ENCODE measurements at places on chromosomes 1 and 21. TPM values are rescaled to one million over a fixed set of nuclear protein-coding genes. Genes with fewer than 3 reads are reported as not detected.

GRCh38 chr21:43974791-43975468 lies 37.2 kb upstream of the TRAPPC10 start:
- H3K27me3 ChIP-seq: no peaks in the 10 kb centered on the region
- peaks cover 7% of the 10 kb centered on the region for H3K36me3 ChIP-seq

DNA sequence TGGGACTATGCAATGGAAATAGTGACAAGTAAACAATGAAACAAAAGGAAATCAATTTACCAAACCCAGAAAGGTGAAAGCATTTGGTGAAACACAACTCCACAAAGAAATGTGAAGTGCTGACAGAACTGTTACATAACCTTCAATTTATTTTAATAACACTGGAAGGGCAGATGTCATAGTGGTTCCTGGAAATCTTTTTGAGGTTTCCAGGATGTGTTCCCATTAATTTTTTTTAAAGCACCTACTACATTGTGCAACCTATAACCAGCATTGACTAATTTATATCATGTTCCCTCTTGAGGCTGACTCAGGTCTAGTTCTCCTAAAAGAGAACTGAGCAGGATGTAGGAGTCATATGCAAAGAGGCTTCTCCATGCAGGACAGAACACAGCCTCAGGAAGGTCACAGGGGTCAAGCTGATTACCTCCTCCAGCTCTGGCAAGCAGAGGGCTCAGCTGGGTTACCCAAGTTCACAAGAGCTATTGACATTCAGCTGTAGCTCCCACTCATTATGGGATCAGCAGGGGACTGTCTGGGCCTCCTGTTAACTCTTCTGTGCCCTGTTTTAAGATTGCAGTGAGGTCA lies 157.1 kb upstream of the NRIP1 start:
- no peak for DNase-seq
- no peaks in the 10 kb centered on the region for H3K36me3 ChIP-seq
- peak overlapping the region; percentile 4 for H3K27ac ChIP-seq
- no peak overlapping the region for H3K4me3 ChIP-seq
- peaks cover 27% of the 10 kb centered on the region for H3K4me1 ChIP-seq
- H3K27me3 ChIP-seq: no peaks in the 10 kb centered on the region

- no peak for DNase-seq
- H3K27ac ChIP-seq: no peak overlapping the region
- H3K36me3 ChIP-seq: peaks cover 20% of the 10 kb centered on the region
- H3K4me1 ChIP-seq: no peaks in the 10 kb centered on the region
- no peak overlapping the region for H3K4me3 ChIP-seq
These were observed 73.1 kb downstream of the GATAD2B start for GRCh38 chr1:153849487-153850185.

DNA sequence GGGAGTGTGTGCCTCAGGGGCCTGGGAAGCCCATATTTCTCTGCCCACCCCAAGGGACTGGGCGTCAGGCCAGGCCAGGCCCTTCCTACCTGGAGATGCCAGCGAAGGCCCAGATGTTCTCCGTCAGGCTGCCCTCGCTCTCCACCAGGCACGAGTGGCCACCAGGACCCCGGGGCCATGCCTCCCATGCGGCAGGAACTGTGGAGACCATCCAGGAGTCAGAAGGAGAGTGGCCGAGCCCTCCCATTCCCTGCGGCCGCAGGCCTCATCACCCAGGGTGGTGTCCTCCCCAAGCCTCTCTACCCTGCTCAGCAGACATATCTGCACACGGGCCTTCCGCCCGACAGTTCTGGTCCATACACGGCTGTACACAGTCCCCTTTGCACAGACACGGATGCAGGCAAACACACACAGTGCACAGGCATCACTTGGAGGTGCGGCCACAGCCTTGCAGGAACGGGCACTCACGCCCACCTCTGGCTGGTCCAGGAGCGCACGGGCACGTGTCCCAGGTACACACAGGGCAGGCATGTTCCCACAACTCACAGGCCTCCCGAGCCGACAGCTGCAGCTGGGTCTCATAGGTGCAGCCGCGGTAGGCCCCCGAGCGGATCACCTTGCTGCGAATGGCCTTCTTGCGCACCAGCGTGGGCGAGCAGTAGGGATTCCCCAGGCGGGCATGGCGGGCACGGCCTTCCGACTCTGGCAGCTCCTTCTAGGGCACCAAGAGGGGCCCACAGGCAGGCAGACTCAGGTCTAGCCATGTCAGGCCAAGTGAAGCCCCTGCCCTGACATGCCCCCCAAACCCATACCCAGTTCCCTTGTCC lies 5.9 kb upstream of the KIF17 start:
- peaks cover 34% of the 10 kb centered on the region for H3K27me3 ChIP-seq
- H3K36me3 ChIP-seq: no peaks in the 10 kb centered on the region
- no peak overlapping the region for H3K4me3 ChIP-seq
- no peak overlapping the region for H3K27ac ChIP-seq
- no peak for DNase-seq
- no peaks in the 10 kb centered on the region for H3K4me1 ChIP-seq

DNA sequence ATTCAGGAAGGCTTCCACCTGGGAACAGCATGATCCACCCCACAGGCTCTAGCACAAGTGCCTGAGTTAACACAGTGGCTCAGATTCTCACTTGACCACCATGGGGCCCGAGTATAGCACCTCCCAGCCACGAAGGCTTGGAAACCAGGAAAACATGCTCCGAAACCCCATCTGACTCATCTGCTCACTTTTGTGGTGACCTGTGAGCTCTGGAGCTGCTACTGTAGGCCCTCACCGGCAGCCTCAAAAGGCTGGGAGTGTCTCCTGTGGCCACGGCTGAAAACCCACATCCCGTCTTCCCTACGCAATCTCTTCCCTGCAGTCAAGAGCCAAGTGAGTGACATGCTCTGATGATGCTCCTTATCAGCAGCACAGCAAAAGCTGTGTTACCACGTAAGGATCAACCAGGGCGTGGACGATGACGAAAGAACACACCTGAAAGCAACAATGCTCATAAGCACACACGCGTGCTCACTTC lies 81.4 kb downstream of the TGFBR3 start:
- no peak overlapping the region for H3K27ac ChIP-seq
- peaks cover 39% of the 10 kb centered on the region for H3K4me1 ChIP-seq
- no peaks in the 10 kb centered on the region for H3K27me3 ChIP-seq
- no peak for DNase-seq

- no peak for DNase-seq
- H3K27me3 ChIP-seq: no peaks in the 10 kb centered on the region
- H3K27ac ChIP-seq: no peak overlapping the region
- H3K4me1 ChIP-seq: no peaks in the 10 kb centered on the region
- no peak overlapping the region for H3K4me3 ChIP-seq
These were observed 382.5 kb downstream of the NEGR1 start for GRCh38 chr1:71899881-71900280.

DNA sequence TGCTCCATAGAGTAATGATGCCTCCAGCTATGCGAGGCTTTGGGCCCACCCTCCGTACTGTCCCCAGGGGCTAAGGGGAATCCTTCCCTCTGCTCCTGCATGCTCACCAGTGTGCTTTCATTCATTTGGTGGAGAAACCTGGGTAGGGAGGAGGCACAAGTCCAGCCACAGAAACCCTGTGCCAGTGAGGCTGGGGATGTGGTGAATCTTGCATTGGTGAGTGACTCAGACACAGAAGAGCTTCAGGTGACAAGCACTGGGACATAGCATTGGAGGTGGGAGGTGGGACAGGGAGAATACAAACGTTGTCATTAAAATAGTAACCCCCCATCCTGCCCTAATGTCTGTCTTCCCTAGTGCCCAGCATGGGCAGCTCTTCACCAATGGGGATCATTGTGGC lies 5.2 kb downstream of the FCGR2A start:
- no peak overlapping the region for H3K27ac ChIP-seq
- H3K4me3 ChIP-seq: no peak overlapping the region
- H3K4me1 ChIP-seq: peaks cover 19% of the 10 kb centered on the region
- H3K36me3 ChIP-seq: no peaks in the 10 kb centered on the region
- no peak for DNase-seq

GRCh38 chr1:213749558-213749957 lies 238.2 kb upstream of the PROX1 start:
- H3K4me3 ChIP-seq: no peak overlapping the region
- H3K4me1 ChIP-seq: no peaks in the 10 kb centered on the region
- no peaks in the 10 kb centered on the region for H3K36me3 ChIP-seq
- DNase-seq: no peak
- peaks cover 41% of the 10 kb centered on the region for H3K27me3 ChIP-seq
- no peak overlapping the region for H3K27ac ChIP-seq

DNA sequence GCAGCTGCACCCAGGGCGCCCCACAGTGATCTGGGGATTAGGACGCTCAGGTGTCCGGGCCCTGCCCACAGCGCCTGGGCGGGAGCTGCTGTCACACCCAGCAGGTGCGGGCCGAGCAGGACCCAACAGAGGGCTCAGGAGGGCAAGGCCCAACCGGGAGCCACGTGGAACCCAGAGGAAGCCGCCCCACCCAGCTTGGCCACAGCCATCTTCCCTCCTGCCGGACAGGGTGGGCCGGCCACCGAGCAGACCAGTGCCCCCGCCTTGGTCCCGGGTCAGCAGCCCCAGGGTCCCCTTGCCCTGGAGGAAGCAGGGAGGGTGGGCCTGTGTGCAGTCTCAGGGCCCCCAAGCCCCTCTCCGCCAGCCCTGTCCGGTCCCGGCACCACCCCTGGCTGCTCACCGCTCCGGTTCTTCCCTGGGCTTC lies 6.3 kb upstream of the TTLL10 start:
- H3K27me3 ChIP-seq: peaks cover 10% of the 10 kb centered on the region
- no peak for DNase-seq
- H3K27ac ChIP-seq: no peak overlapping the region

Gene SELP
- total RNA-seq: 0.65 TPM

Gene SOX13
- 61.7 TPM for total RNA-seq

Gene C1orf141
- 0.22 TPM for total RNA-seq

Gene PTGFR
- total RNA-seq: 0.43 TPM
